ENCODE measurements at places on chromosomes 3 and 15. TPM values are rescaled to one million over a fixed set of nuclear protein-coding genes. Genes with fewer than 3 reads are reported as not detected.

The SST gene
- not detected for total RNA-seq

The ATP2C1 gene
- 160 TPM for total RNA-seq

The BHLHE40 gene
- total RNA-seq, result 8.7 TPM

The HRG gene
- total RNA-seq, result not detected

The PLA2G4F gene
- not detected for total RNA-seq

The ADAMTS17 gene
- total RNA-seq, result not detected

The TADA3 gene
- total RNA-seq, result 71.0 TPM

The ULK4 gene
- total RNA-seq, result 8.4 TPM

The DNAH1 gene
- total RNA-seq, result 1.7 TPM

The TNNC1 gene
- total RNA-seq, result 2.5 TPM

The CD86 gene
- not detected for total RNA-seq

The SLC12A1 gene
- total RNA-seq, result not detected

The RUBCN gene
- total RNA-seq, result 6.7 TPM

The SEMA6D gene
- 14.9 TPM for total RNA-seq

The LIPH gene
- under 0.01 TPM for total RNA-seq

The RGMA gene
- 3.2 TPM for total RNA-seq

The IMPG2 gene
- 0.23 TPM for total RNA-seq

The C3orf85 gene
- not detected for total RNA-seq

The BLM gene
- 3.0 TPM for total RNA-seq

The GRK7 gene
- under 0.01 TPM for total RNA-seq

The SI gene
- total RNA-seq, result not detected

The MESP2 gene
- total RNA-seq, result 1.6 TPM

The BFSP2 gene
- total RNA-seq, result not detected

The MLF1 gene
- 8.6 TPM for total RNA-seq

The ERICH6 gene
- not detected for total RNA-seq

The TUSC2 gene
- 11.5 TPM for total RNA-seq

The C3orf80 gene
- 0.59 TPM for total RNA-seq

The SMCO1 gene
- not detected for total RNA-seq

All from smooth muscle cell of the coronary artery (primary cell).